Stimulated activated CD4-positive, alpha-beta T cell treated with anti-CD3 and anti-CD28 coated beads, Interleukin-4, amount 100 ng/mL, for 1 hour (primary cell): ENCODE measurements at places on chromosomes 11 and 22.

- no peak for DNase-seq
Measured at GRCh38 chr11:11969380-11970215, 38.8 kb downstream of the DKK3 start.

- peak; percentile 40 for DNase-seq
Measured at GRCh38 chr22:29306835-29307595, 565 bp downstream of the GAS2L1 start.

- DNase-seq, result no peak
Measured at GRCh38 chr11:6799402-6799801, at the start of gene OR6A2. Gene OR6A2 (minus strand): TSS chr11:6799689. CDS start chr11:6795708, 3,981 bp downstream.

GRCh38 chr11:126432525-126432924 lies 77.0 kb downstream of the ST3GAL4 start:
- DNase-seq, result no peak

- DNase-seq, result peak; percentile 82
Measured at GRCh38 chr11:73982595-73982989, at the start of gene UCP2. Gene UCP2 (minus strand): TSS chr11:73982843. CDS start chr11:73978378, 4,465 bp downstream.

GRCh38 chr22:32854351-32854804 lies 52.9 kb downstream of the TIMP3 start:
- no peak for DNase-seq

DNA sequence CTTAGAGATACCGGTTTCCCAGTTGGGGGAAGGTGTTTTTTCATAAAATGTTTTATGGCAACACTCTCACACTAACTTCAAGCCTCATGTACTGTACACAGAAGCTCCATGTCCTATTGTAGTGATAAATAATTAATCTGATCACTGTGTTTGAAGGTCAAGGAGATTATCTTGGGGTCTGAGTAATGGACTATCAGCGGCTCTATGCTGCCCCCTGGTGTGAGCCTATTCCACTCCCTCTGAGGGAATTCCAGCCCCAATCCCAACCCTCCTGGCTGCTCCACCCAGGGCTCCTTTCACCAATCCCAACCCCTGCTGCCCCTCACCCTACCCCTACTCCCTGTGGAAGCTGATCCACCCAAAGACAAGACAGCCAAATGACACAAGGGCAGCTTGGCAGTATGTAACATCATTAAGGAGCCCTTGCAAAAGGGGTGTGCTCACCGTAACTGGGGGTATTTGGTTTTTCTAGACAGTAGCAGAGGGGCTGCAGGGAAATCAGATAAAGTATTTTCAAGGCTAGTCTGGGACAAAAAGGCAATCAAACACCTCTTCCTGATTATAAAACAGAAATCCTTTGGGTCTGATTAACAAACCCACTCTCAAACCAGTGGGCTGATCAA lies 22.3 kb downstream of the HPS4 start:
- DNase-seq, result peak; percentile 54

DNA sequence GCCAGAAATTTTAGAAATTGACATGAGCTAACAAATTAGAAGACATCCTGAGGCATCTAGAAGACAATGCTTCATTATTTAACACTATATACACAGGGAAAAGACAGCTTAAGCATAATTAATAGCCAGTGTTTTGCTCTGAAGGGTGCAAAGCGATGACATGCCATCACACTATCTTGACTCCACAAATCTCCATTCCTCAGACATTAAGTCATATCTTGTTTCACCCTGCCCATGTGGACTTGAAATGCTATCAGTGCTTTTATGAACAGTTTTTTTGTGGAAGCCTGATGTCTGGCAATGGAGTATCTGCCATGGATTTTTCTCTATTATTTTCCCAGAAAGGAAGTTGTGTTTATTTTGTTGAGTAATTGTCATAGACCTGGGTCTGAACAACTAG lies 2.3 kb downstream of the CARD18 start:
- no peak for DNase-seq

GRCh38 chr11:83612891-83613766 lies 327.0 kb upstream of the CCDC90B start:
- no peak for DNase-seq
